ENCODE measurements at places on chromosomes 3 and 15. TPM values are rescaled to one million over a fixed set of nuclear protein-coding genes. Genes with fewer than 3 reads are reported as not detected.

The C15orf62 gene
- total RNA-seq = 0.88 TPM

The ARL14 gene
- total RNA-seq = 0.24 TPM

The GPR156 gene
- 0.37 TPM for total RNA-seq

The CNTN4 gene
- 5.8 TPM for total RNA-seq

The IRAK2 gene
- 3.5 TPM for total RNA-seq

The SERINC4 gene
- 0.08 TPM for total RNA-seq

The NME9 gene
- total RNA-seq = 0.19 TPM

The FAM3D gene
- total RNA-seq = not detected

The TP63 gene
- total RNA-seq = not detected

The MCTP2 gene
- 5.8 TPM for total RNA-seq

The EIF4A2 gene
- 260 TPM for total RNA-seq

The CDCP1 gene
- 5.4 TPM for total RNA-seq

The ADIPOQ gene
- not detected for total RNA-seq

Data from A375 (cell line).